Stimulated activated CD4-positive, alpha-beta T cell treated with anti-CD3 and anti-CD28 coated beads, Interleukin-12 subunit alpha, Interleukin-12 subunit beta, amount 100 ng/mL, for 4 hours (primary cell): ENCODE measurements at places on chromosomes 7 and 10.

- DNase-seq = peak; percentile 20
Observed at GRCh38 chr7:36473454-36474282, 84.0 kb downstream of the ANLN start.

DNA sequence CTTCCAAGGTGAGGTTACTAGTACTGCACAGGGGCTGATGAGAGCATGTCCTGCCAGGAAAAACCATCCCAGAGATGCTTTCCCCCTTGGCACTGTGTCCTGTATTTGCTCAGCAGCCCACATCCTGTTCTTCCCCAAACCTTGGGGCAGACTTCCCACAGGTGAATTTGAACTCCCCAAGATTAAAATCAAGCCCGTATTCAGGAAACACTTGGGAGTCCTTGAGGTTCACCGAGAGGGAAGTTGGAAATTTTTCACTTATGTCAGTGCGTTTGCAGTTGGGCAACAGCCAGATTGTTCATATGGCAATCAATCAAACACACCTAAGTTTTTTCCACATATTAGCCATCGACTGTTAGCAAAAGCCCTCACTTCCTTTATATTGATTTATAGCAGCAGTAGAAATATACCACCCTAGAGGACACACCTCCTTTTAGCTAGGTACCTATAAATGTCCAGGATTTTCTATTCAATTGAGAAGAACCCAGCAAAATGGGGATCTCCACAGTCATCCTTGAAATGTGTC lies at the start of gene DMBT1:
TSS of gene DMBT1 (plus strand) at position 476 of the 526 bp plus-strand sequence. CDS start at position 493, 17 bp downstream.
- no peak for DNase-seq

DNA sequence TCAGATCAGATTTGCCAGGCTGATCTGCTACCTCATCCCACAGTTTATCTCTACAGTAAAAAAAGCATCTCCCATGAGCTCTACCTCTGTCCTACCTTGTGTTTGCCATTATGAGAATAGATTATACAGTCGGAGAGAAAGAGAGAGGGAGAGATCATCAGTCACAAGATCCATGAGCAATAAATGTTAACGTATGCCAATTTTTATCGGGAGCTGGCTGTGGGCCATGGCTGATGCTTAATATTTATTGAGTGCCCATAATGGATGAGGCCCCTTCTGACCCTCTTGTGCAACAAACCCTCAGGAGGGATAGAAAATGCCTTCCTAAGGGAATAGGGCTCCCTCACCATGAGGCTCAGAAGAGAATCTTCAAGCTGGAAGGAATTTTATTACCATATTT lies 52.8 kb downstream of the C10orf90 start:
- no peak for DNase-seq

- no peak for DNase-seq
Observed at GRCh38 chr10:5711642-5712041, 27.0 kb downstream of the TASOR2 start.

DNA sequence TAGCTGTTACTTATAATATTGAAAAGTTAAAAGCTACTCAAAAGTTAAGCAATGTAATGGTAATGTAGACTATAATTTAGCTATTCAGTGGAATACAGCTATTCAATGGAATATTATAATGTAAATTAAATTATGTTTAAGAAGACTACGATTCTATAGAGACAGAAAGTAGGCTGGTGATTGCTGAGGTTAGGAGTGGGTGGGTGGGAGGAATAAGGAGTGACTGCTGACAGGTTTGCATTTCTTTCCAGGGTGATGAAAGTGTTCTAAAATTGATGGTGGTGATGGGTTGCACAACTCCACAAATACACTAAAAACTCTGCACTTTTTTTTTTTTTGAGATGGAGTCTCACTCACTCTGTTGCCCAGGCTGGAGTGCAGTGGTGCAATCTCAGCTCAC lies 21.4 kb downstream of the DENND2A start:
- no peak for DNase-seq

DNA sequence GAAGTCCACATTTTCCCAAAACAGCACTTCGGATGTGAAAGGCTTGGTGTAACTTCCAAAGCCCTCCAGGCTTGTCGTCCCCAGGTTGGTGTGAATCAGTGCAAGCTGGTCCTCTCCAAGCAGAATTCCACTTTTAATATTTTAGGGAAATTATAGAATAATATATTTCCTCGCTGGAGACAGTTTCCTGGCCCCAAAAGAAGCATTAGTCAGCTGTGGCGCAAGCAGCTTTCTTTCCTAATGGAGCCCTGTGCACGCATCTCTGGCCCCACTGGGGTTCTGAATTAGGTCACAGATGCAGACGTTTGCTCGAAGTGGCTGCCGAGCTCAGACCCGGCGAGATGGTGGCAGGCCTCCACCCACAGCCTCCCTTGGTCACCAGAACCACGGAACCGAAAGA lies 33.3 kb upstream of the MNX1 start:
- no peak for DNase-seq

DNA sequence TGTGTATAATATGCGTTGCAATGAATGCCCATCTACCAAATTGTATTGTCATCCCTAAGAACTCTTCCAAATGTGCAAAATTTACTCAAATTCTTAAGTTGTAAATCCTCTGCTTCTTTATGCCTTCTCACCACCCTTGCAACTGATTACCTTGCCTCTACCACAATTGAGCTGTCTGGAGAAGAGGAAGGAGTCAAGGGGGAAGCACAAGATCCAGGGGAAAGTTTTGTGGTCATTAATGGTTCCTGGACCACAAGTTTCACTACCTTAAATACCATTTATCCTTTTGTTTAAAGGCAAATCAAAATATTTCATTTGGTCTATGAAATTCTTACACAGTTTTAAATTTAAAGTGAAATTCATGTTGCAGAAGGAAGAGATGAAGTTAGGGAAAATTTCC lies 16.7 kb downstream of the CRPPA start:
- DNase-seq = no peak

DNA sequence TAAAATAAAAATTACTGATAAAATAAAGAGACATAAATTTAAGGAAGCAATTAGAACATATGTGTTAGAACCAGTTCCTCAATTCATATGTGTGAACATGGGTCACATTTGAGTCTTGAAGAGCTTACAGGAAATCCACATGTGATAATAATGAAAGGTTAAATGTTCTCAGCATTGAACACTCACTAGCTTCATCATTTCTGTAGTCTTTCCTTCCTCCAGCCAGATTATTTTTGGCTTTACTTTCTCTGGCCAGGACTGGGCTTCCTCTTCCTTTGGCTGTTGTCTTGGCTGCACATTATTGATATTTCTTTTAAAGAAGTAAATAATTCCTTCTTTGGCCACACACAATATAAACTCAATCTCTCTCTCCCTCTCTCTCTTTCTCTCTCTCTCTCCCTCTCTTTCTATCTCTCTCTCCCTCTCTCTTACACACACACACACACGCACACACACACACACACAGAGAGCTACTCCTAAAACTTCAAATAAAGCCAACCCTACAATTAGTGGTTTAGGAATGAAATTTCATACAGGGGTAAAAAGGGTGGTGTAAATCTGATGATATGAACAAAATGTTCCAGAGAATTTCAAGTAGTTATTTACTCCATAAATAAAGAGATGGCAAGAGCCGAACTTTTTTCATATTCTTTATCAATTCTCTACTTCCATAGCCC lies 171.2 kb downstream of the REEP3 start:
- no peak for DNase-seq

GRCh38 chr10:90062786-90063185 lies 361.4 kb downstream of the KIF20B start:
- DNase-seq = no peak

- peak; percentile 14 for DNase-seq
Observed at GRCh38 chr10:42754155-42755027, 28.2 kb upstream of the BMS1 start.
